ENCODE measurements at places on chromosomes 6 and 20.

GRCh38 chr20:17177341-17177740 lies 49.5 kb upstream of the PCSK2 start:
- no peak for DNase-seq

DNA sequence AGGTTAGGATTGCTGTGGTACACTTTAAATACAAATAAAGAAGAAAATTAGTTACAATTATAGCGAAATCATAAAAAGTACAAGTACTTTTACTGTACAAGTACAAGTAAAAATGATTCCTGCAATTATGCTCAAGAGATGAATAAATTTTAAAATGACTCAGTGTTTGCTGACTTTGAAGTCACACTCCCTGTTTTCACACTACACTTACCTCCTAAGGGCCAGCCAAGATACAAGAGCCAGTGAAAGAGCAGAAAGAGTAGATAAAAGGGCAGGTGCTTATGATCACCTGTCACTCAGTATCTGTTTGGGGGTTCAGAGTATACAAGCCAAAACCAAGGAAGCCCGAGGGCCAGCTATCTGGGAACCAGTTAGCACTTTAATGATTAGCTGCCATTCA lies 41.0 kb upstream of the COL21A1 start:
- no peak for DNase-seq

DNA sequence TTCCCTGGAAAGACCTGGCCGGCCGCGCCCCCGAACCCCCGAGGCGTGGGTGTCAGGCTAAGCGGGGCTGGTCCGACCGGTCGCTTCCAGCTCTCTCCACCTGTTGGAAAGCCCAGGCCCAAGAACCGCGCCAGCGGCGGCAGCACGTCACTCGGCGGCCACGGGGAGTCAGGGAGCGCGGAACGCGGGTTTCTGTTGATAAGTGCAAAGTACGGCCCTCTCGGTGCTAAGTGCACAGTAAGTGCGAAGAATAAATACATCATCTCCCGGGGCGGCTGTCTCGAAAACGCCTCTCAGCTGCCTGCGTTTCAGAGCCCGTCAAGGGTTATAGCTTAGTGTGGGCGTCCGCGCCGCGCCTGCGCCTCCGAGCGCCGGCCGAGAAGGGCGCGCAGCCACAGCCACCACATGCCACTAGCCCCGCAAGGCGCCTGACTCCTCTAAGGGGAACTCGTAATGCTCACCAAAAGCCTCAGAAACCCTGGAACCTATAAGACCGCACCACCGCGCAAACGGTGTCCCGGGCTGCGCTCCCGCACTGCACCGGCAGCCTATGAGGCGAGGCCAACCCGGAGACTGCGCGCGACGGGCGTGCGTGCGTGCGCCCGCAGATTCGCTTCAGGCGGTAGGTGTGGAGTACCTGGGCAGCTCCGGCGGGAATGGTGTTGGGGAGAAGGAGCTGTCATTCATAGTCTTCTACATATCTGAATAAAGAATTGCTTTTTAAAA lies 9.2 kb upstream of the TBX18 start:
- DNase-seq, result no peak

GRCh38 chr6:170473301-170473717 lies 79.8 kb downstream of the PSMB1 start:
- DNase-seq, result no peak

- no peak for DNase-seq
Observed at GRCh38 chr6:2149361-2150006, 95.9 kb downstream of the GMDS start.

DNA sequence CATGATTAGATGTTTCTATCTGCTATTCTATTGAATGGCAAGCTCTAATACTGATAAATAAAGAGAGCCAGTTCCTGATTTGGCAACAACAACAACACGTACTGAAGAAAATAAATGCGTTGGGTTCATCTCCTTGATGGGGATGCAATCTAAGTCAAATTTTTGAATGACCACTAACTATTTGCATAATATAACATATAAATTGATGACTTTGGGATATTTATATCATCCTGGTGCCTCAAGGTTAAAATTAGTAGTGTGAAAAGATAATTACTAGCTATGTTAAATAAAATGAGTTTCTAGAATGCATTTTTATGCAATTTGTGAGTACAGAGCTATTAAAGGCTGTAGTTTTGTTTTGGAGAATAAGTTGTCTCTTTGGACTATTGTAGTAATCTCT lies 896.4 kb downstream of the KIF16B start:
- DNase-seq, result no peak

- DNase-seq, result no peak
Observed at GRCh38 chr6:116812051-116812650, 16.7 kb downstream of the GPRC6A start.
